Hippocampal formation (tissue), 2 donors: ENCODE measurements at places on chromosomes 16 and 17.

- no peak for DNase-seq
Measured at GRCh38 chr17:79888811-79889634, 49.8 kb upstream of the CBX4 start.

DNA sequence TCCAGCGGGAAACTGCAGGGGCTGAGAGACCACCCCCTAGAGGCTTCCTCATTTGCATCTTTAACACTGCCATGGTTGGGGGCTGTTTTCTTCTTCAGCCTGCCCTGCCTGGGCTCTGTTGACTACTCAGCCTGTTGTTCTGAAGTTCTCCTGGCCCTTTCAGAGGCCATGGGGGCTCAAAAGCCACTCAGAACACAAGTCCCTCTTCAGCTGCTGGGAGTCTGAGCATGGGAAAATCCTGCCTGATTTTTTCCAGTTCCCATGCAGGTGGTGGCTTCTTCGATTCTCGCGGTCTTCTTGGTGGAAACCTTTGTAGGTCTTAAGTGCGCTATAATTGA is 36.3 kb downstream of the PLCG2 start:
- DNase-seq = no peak

DNA sequence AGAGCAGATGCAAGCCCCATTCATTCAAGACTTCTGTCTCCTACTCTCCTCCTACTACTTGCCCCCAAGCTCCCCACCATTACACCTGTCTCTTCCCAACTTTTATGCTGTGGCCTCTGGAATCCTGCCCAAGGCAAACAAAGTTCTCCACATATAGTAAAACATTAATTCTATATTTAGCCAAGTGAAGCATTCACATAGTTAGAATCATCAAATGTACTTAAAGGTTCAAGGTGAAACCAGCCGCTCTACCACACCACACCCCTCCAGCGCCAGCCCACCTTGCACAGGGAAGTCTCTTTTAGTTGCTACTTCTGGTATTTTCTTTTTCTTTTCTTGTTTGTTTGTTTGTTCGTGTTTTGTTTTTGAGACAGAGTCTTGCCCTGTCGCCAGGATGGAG is 25.4 kb upstream of the GUCY2D start:
- no peak for DNase-seq

DNA sequence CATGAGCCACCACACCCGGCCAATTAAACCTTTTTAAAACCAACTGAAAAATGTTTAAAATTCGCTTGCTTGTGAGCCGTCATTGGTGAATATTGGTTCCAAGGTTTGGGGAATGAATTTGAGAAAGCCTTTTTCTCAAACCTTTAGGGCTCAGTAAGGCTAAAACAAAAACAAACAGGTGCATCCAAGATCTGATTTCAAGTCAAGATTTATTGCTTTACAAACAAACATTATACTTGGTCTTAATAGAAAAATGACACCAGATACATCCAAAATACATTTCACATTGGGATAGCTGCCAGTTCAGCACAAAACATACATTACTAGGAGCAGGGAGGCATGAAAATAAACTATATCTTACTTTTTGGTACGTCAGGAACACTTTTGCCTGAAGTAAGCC is 5.4 kb downstream of the C17orf58 start:
- no peak for DNase-seq

DNA sequence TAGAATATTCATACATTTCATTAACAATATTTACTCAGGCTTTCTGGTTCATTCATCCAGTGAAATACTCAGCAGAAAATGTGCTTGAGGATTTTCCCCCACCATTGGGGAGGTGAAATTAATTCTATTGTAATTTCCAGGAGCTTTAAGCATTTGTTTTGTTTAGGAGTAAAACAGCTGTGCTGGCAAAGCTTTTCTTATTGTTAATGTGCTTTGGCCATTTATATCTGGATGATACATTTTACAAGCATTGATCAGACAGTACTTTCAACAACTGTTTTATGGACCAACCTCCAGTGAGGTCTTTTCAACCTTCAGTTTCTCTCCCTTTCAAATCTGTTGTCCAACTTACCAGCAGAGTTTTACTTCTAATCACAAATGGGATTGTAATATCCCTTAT is 672.4 kb downstream of the CDH11 start:
- DNase-seq = no peak

DNA sequence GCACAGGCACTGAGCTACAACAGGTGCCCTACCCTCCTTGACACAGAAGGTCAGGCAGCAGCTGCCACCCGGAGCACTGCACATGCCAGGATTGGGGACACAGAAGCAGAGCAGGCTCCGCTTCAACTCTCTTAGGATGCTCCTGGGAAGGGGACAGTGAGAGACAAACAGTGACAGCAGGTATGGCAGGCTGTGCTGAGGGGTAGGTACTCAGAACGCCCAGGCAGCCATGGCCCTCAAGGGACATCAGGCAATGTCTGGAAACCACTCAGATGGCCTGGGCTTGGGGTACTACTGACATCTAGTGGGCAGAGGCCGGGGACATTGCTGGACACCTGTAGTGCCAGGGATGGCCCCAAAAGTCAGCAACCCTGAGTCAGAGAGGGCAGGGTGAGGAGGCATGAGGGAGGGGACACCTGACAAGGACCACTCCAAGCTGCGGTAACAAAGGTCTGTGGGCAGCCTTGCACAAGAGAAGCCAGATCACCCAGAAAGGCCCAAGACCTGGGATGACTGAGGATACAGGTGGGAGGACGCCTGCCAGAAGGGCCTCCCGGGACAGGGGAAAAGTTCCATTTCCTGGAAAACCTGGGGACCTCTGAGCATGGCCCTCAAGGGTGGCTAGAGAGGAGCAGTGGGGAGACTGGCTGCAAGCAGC is 21.2 kb downstream of the PEMT start:
- DNase-seq = peak; percentile 26

GRCh38 chr17:42092939-42093338 is 5.3 kb downstream of the ZNF385C start:
- DNase-seq = no peak

DNA sequence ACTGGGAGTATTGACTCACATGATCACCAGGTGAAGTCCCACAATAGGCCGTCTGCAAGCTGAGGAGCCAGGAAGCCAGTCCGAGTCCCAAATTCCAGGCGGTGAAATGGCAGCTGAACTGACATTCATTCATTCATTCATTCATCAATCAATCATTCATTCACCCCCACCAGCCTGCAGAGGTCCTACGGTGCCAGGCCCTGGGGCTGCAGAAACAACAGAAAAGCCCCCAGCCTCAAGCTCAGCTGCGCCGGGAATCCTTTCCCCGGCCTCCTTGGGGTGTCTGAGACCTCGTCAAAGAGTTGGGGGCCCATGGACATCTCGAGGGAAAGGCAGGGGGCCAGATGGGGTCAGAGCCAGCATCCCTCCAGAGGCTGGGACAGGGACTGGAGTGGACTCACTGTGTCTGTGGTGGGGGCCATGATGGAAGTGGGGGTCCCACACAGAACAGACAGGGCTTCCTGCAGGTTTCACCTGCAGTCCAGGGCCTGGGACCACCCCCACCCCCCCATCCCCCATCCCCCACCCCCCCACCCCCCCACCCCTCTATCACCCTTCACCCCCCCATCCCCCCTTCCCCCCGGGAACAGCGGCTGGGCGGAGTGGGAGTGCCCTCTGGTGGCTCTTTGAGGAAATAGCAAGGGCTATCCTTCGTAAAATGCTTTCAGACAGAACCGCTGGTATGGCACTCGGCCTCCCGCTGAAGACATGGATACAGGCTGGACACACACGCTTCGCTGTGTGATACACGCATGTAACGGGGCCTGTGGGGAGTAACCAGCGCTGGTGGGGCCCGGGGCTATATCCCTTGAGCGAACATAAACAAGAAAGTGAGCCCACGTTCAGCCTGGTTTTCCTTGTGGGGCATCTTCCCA is 8.5 kb upstream of the ZC3H18 start:
- peak; percentile 19 for DNase-seq

DNA sequence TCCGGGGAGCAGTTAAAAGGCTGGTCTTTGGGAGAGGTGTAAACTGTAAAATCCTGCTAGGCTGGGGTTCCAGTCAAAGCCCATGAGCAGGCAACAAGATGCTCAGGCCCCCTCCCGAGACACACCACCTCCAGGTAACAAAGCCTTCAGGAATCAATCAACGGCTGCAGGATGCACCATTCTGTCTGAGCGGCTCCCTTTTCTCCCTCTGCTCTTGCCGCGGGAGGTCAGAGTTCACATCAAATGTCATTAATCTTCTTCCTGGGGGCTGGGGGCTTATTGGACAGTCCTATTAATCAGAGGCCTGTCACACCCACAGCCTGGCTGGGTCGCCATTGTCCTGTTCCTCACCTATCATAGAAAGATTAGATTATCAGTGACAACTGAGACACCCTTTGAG is 11.9 kb upstream of the CCDC182 start:
- DNase-seq = no peak

DNA sequence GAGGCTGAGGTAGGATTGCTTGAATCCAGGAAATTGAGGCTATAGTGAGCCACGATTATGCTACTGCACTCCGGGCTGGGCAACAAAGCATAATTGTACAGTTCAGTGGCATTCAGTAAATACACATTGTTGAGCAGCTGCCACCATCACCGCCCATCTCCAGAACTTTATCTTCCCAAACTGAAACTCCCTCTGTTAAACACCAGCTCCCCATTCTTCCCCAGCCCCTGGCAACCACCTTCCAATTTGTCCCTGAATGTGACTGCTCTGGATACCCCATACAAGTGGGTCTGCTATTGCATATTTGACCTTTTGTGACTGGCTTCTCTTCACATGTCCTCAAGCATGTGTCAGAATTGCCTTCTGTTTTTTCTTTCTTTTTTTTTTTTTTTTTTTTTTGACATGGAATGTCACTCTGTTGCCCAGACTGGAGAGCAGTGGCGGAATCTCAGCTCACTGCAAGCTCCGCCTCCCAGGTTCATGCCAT is 2.9 kb downstream of the RPL38 start:
- DNase-seq = no peak

DNA sequence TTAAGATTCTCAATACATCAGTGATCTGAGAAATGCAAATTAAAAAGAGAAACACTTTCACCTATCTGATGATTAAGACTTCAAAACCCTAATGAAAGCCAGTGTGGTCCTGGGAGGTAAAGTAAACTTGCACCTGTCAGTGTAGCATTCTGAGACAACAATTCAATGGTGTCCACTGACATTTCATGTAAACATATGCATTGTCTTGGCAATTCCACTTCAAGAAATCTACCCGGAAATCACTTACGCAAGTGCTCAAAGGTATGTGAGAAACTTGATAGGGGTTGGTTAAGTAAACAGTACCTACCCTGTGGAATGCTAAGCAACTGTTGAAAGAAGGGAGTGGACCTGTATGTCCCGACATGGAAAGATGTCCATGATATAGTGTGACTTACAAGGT is 2.1 kb downstream of the ST6GALNAC1 start:
- DNase-seq = no peak

DNA sequence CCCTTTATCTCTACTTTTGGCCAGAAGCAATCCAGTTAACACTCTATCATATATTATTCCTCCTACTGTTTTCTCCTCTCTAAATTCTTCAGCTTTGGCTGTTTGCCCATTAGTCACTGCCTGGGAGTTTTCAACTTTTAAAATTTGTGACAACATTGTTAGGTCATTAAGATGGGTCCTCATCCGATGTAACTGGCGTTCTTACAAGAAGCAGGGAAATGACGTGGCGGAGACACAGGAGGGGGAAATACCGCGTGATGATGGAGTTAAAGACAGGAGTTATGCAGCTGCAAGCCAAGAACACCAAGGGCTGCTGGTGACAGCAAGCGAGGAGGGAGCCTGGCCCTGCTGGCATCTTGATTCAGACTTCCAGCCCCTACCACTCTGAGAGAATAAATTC is 34.8 kb upstream of the CPHXL start:
- no peak for DNase-seq

GRCh38 chr17:78731904-78732303 is 50.2 kb downstream of the CYTH1 start:
- DNase-seq = no peak

DNA sequence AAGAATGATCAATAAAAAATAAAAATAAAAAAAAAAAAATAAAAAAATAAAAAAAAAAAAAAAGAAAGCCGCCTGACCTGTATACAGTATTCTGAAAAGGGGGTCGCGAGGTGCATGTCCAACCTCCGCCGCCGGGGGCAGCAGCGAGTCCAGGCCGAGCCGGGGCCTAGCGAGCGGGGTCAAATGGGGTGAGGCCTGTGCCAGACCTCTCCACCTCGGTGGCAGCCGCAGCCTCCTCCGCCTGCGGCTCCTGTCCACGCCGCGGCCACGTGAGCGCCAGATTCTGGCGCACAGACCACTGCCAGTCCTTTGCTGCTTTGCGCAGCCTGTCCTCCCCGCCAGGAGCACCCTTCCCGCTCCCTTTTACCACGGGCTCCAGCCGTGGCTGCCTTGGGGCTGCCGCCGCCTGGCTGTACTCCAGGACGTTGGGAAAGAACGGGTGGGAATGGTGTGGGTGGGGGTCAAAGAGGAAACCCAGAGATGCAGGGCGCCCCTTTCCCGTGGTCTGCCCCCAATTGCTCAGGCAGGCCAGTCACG is 2.4 kb upstream of the BCKDK start:
- no peak for DNase-seq

GRCh38 chr16:67874372-67874771 is 1.5 kb downstream of the EDC4 start:
- DNase-seq = no peak

GRCh38 chr16:12540290-12540689 is 263.4 kb downstream of the CPPED1 start:
- DNase-seq = no peak

- DNase-seq = no peak
Measured at GRCh38 chr16:77496934-77497333, 62.1 kb upstream of the ADAMTS18 start.

- no peak for DNase-seq
Measured at GRCh38 chr16:25922438-25922837, 230.7 kb downstream of the HS3ST4 start.

DNA sequence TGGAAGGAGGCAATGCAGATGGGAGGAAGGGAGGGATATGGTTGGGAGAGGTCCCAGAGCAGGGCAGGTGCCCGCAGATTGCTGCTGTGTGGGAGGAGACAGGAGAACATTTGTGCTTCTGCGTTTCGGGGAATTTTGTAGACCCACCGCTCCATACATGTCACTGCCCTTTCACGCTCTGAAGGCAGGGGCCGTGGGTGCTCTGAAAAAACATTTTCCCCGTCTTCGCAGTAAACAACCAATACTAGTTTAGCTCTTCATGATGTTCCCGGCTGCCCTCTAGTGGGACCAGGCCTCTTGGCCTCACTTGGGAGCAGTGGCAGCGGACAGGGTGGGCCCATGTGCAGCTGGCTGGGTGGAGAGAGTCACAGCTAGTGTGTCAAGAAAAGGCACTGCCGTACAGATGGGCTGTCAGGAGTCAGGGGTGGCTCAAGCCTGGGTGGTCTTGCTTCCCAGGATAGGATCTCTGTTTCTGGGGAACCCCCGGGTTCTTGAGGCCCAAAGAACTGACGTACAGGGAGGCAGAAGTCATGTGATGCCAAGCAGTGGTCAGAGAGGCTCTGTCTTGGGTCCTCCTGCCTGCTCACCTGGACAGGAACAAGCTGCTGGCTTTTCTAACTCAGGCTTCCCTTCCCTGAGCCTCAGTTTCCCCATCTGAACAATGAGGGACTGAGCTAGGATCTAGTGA is 46.5 kb upstream of the CPNE2 start:
- peak; percentile 45 for DNase-seq
